ENCODE measurements at places on chromosomes 4 and X. TPM values are rescaled to one million over a fixed set of nuclear protein-coding genes. Genes with fewer than 3 reads are reported as not detected.

The CPZ gene
- not detected for total RNA-seq

The SLC9A6 gene
- total RNA-seq, result 17.4 TPM

The NALF2 gene
- 0.35 TPM for total RNA-seq

The TMEM35A gene
- 0.67 TPM for total RNA-seq

The CPLX1 gene
- total RNA-seq, result 0.35 TPM

The CENPU gene
- total RNA-seq, result 8.8 TPM

The TBX22 gene
- not detected for total RNA-seq

The NDNF gene
- 2.3 TPM for total RNA-seq

The OTOP1 gene
- not detected for total RNA-seq

The RTL3 gene
- total RNA-seq, result not detected

Data from Peyer's patch (tissue), 4 donors.